ENCODE measurements at places on chromosomes 5 and 9.

DNA sequence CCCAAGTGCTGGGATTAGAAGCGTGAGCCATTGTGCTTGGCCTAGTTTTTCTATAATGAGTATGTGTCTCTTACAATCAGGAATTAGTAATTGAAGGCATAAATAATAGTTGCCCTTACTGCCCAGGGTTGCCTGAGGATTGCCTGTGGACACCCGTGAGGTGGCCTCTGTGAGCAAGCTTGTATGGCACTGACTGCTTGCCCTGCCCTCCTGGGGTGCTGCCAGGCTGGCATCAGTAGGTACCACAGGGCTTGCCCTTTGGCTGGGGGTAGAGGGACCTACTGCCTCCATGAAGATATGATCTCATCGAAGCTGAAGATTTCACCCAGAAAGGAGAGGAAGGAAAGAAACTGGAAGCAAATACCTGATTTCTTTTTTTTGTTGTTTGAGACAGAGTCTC is 23.8 kb upstream of the PHF19 start:
- no peak for DNase-seq

DNA sequence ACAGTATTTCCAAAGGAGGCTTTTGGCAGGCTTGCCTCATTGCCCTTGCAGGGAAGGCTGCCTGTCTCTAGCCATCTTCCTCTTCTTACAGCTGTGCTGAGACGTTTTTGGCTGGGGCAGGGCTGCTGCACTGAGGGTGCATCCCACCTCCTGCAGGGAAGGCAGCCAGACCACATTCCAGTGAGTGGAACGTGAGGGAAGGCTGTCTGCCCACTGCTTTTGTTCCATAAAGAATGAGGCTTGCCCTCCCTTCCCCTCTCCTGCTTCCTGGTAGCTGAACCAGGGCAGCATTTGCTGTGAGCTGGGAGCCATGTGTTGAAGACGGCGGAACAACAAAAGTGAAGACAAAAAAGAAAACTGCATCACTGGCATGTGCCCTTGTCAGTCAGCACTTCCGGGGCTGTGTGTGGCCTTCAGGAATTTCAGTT is 16.8 kb downstream of the MGAT1 start:
- DNase-seq = no peak

DNA sequence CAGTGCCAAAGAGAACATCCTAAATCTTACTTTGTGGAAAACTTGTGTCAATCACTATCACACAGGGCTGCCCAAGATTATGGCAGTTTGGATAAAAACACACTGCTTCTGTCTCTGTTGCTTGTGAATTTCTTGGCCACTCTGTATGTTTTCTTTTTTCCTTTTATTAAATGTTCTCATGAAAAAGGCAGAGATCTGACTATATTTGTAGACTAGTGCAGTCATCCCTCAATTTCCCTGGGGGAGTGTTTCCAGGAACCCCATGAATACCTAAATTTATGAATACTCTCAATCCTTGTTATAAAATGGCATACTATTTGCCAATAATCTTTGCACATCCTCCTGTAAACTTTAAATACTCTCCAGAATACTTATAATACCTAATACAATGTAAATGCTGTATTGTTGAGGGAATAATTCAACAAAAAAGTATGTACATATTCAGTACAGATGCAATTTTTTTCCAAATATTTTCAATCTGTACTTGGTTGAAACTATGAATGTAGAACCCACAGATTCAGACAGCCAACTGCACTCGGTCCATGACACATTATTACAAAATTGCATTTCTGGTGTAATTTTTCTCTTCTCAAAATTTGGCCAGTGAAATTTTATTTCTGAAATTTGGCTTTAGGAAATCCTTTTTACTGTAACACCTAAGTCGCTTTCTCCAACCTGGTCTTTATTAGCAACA is 391.9 kb upstream of the PRR16 start:
- no peak for DNase-seq

DNA sequence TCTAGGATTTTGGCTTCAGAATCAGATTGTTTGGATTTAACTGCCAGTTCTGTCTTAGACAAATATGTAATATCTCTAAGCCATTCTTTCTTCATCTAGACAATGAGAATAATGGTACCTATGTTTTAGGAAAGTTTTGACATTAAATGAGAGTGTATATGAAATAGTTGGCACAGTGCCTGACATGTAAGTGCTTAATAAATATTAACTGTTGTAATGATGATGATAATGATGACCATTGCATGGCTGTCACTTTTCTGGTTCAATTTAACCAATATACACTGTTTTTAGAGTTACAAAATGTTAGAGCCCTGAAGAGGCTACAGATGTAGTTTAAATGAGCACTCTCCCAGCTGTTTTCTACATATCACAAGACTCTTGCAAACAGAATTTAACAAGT is 131.7 kb downstream of the RANBP17 start:
- no peak for DNase-seq

- no peak for DNase-seq
These were observed 22.0 kb upstream of the LVRN start for GRCh38 chr5:115940080-115940810.

GRCh38 chr9:137762414-137763061 is 115.0 kb upstream of the CACNA1B start:
- no peak for DNase-seq

DNA sequence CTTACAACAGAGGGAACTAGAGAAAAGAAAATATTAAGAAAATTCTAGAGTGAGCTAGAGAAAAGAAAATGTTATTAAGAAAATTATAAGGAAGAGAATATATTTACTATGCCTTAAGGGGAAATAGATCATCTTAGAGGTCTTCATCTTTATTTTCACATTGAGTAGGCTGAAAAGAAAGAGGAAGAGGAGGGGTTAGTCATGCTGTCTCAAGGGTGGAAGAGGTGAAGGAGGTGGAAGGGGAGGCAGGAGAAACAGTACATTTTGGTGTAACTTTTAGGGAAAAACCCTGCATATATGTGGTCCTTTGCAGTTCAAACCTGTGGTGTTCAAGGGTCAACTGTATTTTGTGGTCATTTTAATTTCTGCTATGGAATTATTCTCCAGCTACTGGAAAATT is 46.6 kb downstream of the PPIP5K2 start:
- no peak for DNase-seq

DNA sequence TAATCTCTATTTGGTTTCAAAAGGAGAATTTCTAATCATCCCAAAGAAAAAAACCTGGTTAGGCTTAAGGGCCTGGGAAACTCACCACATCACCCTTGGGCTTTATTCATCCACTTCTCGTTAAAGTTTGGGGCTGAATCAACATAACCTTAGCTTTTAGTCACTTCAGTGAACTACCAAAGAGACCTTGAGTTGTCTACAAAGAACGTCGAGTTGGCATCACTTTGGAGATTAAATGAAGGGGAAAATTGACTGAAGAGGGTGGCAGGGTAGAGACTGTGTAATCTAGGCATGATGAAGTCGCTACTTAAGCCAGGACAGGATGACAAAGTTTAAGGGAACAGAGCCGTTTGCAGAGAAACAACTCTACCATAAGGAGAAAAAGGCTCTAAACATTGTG is 341.4 kb downstream of the RAB3C start:
- no peak for DNase-seq

DNA sequence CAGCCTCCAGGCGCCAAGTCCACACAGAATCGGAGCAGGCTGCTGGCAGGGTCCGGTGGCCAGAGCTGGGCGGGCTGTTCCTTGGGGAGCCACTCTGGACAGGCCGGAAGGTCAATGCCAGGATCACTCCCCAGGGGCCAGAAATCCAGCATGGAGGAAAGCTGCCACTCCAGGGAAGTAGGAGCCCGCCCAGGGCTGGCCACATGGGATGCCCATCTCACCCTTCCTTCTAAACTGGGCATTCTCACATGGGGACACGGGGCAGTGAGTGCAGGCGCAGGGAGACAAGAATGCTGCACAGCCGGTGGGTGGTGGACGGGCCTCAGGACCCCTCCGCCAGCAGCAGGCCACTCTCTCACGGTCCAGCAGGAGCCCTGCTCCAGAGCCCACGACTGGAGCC is 58.2 kb downstream of the ADAMTS2 start:
- DNase-seq = no peak

DNA sequence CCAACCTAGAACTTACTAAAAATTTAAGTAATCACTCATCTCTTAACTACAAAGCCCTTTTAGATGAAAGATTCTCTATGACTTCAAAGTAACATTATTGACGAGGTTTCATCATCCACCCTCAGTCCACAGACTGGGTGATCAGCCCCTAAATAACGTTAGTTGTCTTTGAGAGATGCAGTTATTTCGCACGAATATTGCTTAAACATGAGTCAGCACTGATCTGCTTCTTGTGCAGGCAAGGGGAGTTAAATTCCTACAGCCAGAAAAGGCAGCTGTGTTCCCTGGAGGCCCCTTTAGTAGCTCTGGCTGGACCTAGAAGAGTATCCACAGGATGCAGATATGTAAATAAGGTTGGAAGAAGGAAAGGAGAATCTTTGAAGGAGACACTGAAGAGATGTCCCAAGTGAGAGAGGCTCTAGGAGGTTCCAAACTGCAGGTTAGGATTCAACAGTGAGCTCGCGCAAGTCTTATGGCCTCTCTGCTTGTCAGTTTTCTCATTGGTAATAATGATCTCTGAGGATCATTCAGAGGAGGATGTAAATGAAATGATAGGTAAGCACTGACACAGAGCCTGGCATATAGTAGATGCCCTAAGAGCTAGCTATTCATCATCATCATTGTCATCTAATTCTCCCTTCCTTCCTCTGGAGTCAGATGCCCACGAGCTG is 122.2 kb upstream of the MAN2A1 start:
- DNase-seq = no peak

DNA sequence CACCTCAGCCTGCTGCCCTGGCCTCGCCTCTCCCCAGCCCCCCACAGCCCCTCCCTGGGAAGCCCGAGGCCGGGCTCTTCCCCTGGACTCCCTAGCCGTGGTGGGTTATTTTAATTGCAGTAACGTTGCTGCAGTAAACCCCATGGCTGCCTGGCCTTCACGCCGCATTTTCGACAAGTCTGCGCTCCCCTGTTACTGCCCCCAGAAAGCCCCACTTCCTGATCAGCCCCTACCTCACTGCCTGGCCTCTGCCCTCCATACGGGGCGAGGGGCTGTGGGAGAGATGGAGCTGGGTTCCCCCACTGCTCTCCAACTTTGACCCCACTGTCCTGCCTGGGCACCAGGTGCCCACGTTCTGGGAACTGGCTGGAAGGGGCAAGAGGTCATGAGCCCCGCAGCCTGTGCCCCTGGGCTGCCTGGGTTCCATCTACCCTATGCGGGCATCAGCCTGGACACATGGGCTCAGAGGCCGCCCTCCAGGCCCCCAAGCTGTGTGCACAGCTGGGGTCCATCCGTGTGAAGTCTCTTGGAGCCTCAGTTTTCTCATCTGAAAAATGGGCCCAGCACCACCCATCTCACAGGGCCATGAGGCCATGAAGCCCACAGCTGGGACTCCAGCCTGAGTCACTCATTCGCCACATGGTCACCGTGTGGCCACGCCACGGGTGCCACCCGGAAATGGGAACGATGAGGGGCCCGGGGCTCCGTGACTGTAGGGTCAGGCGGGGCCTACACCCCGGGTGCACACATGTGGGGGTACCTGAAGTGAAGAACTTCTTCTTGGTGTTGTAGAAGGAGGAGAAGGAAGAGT is 11.5 kb downstream of the EGFL7 start:
- no peak for DNase-seq

DNA sequence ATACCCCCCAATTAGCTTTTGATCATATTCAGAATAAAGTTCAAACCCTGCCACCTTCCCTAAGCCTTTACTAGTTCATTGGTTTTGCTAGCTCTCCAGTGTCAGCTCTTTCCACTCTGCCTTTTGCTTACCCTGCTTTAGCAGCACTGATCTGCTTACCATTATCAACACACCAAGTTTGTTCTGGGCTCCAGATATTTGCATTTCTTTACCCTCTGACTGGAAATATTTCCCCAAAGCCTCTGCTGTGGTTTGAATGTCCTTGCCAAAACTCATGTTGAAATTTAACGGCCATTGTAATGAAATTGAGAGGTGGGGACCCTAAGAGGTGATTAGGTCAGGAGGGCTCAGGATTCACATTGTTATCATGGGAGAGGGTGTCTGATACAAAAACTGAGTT is 99.5 kb downstream of the GCNT1 start:
- DNase-seq = no peak

DNA sequence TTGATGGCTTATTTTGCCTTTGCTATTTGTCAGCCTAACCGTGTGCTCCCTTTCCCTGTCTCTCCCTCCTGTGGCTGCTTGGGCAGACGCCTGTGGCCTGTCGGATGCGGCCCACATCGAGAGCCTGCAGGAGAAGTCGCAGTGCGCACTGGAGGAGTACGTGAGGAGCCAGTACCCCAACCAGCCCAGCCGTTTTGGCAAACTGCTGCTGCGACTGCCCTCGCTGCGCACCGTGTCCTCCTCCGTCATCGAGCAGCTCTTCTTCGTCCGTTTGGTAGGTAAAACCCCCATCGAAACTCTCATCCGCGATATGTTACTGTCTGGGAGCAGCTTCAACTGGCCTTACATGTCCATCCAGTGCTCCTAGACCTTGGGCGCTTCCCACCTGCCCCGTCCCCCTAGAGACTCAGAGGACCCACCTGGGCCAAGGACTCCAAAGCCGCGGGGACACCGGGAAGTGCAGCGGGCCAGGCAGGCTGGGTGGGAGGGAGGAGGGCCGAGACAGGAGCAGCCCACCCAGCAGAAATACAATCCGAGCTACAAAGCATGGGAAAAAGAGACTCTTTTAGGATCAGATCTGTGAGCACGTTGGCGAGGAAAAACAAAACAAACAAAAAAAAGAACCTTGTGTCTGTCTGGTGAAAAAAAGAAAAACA is 10.6 kb downstream of the NR2F1 start:
- DNase-seq = no peak

GRCh38 chr9:110087605-110088004 is 120.4 kb downstream of the C9orf152 start:
- no peak for DNase-seq

DNA sequence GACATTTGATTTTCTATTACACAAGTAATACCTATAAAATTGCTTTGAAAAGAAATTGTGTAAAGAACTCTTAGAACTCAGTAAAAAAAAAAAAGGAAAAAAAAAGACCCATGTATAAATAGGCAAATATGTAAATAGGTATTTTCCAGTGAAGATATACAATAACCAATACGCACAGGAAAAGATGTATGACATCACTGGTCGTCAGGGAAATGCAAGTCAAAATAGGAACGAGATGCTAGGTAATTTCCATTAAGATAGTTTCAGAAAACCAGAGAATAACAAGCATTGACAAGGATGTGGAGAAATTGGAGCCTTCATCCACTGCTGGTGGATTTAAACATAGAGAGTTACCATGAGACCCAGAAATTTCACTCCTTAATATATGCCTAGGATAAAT is 708.8 kb downstream of the MTRR start:
- DNase-seq = no peak

GRCh38 chr5:59727186-59727585 is 166.3 kb downstream of the PDE4D start:
- no peak for DNase-seq
